HFFc6 (cell line): ENCODE measurements at places on chromosomes 1 and 21. TPM values are rescaled to one million over a fixed set of nuclear protein-coding genes. Genes with fewer than 3 reads are reported as not detected.

Gene ZMYND12
- total RNA-seq, result not detected in 3 replicates

Gene PERM1
- 0.09 TPM in 1 of 3 replicates, not detected in the others for total RNA-seq

Gene RGS8
- total RNA-seq, result not detected in 3 replicates

Gene SERPINC1
- total RNA-seq, result 0.23 to 0.54 TPM in 2 of 3 replicates, not detected in the other

Gene QSOX1
- 338 to 457 TPM (median 437 TPM) in 3 replicates for total RNA-seq

Gene HES3
- total RNA-seq, result not detected in 2 replicates
